ENCODE measurements at places on chromosomes 5 and 9. TPM values are rescaled to one million over a fixed set of nuclear protein-coding genes. Genes with fewer than 3 reads are reported as not detected.

- no peak for DNase-seq
- no peaks in the 10 kb centered on the region for H3K4me1 ChIP-seq
- H3K27me3 ChIP-seq, result peaks cover 2% of the 10 kb centered on the region
- no peaks in the 10 kb centered on the region for H3K36me3 ChIP-seq
- no peak overlapping the region for H3K27ac ChIP-seq
Observed at GRCh38 chr9:16625811-16626210, 244.7 kb downstream of the BNC2 start.

DNA sequence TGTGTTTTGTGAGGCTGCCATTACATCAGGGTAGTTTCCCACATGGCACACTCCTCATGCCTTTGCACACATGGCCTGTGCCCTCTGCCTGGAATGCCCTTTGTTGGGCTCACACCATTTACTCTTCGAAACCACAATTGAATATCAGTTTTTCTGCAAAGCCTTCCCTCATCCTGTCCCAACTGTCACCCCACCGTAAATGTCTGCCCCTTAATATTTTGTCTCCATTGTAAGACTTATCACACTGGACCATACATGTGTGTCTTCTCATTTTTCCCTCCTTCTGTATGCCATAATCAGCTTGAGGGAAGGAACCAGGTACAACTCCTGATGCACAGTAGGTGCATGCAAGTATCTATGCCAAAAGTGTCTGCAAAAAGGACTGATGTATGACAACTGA, 62.7 kb upstream of the TMEM252 start:
- H3K27ac ChIP-seq, result no peak overlapping the region
- H3K4me1 ChIP-seq, result no peaks in the 10 kb centered on the region
- H3K36me3 ChIP-seq, result no peaks in the 10 kb centered on the region
- no peak overlapping the region for H3K4me3 ChIP-seq
- H3K27me3 ChIP-seq, result no peaks in the 10 kb centered on the region

DNA sequence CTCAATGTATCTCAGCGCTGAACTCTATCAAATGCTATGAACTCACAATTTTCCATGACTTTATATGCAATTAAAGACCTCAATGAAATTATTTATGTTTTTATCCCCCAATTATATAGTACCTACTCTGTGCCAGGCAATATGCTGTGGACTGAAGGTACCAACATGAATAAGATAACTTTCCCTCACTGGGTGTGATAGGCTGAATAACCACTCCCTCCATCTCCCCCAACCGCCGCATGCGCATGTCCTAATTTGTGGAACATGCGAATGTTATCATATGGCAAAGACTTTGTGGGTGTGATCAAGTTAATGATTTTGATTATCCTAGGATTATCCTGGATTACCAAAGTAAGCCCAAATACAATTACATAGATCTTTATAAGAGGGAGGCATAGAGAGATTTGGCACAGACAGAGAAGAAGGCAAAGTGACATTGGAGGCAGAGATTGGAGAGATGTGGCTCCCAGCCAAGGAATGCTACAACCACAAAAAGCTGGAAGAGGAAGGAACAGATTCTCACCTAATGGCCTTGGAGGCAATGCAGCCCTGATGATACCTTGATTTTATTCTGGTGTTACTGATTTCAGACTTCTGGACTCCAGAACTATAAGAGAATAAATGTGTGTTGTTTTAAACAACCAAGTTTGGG, 149.1 kb upstream of the VCAN start:
- no peaks in the 10 kb centered on the region for H3K27me3 ChIP-seq
- H3K4me3 ChIP-seq, result no peak overlapping the region
- H3K4me1 ChIP-seq, result no peaks in the 10 kb centered on the region
- DNase-seq, result no peak
- H3K27ac ChIP-seq, result no peak overlapping the region

DNA sequence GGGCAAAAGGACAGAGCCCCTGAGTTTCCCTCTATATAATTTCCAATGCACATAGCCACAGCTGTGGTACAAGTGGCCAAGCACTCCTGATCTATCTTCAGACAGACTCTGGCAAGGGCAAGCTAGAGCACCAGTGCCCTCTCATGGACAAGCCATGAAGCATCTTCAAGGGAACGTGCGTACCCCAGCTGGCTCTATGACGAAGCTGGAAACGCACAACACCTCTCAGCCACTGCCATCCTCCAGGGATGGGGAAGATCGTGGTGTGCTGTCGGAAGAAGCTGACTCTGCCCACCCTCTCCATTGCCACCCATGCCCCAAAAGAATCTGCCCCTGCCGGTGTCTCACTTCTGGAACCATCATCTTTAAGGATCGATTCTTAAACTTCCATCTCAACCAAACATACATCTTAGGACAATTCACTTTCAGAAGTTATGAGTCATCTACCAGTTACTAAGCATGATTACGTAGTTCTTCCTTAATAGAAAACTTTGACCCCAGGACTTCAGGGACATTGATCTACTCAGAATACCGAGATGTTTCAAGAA, 482.9 kb downstream of the AGTPBP1 start:
- no peak overlapping the region for H3K27ac ChIP-seq
- H3K36me3 ChIP-seq, result no peaks in the 10 kb centered on the region
- no peaks in the 10 kb centered on the region for H3K27me3 ChIP-seq
- H3K4me3 ChIP-seq, result no peak overlapping the region
- H3K4me1 ChIP-seq, result no peaks in the 10 kb centered on the region

GRCh38 chr9:136703276-136703860, 9.0 kb upstream of the DIPK1B start:
- H3K4me1 ChIP-seq, result no peaks in the 10 kb centered on the region
- H3K27me3 ChIP-seq, result no peaks in the 10 kb centered on the region
- H3K4me3 ChIP-seq, result no peak overlapping the region

DNA sequence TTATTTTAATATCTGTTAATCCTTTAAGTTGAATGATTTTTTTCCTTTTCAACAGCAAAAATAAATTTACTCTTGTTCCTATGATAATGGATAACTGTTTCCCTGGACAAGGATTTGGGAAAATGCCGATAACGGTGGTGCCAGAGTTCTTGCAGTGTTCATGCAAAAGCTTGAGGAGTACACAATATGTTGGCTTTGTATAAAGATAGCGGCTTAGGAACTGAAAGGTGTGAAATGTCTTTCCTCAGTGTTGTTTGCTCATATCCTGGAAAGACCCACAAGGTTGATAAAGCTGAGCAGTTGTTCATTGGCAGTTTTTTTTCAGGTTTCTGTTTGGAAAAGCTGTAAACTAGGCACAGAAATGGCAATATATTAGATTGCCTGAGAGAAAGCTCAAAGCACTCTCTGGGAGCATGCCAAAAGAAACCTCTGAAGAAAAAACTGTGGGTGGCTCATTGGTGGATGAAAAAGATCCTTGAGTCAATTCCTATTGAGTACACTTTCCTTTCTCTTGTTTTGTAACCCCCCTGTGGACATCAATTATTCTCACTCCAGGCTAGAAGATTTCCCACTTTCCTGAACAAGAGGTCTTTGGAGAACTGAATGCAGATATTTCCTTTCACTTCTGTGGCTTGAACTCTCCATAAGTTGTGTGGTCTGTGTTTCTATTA, 117.2 kb upstream of the RGMB start:
- H3K27ac ChIP-seq, result no peak overlapping the region
- H3K27me3 ChIP-seq, result no peaks in the 10 kb centered on the region
- H3K36me3 ChIP-seq, result no peaks in the 10 kb centered on the region
- DNase-seq, result no peak
- H3K4me1 ChIP-seq, result no peaks in the 10 kb centered on the region

GRCh38 chr9:1267581-1267980, 217.4 kb downstream of the DMRT2 start:
- H3K27me3 ChIP-seq, result no peaks in the 10 kb centered on the region
- H3K4me1 ChIP-seq, result no peaks in the 10 kb centered on the region
- no peak for DNase-seq
- no peak overlapping the region for H3K27ac ChIP-seq
- H3K36me3 ChIP-seq, result no peaks in the 10 kb centered on the region
- no peak overlapping the region for H3K4me3 ChIP-seq

DNA sequence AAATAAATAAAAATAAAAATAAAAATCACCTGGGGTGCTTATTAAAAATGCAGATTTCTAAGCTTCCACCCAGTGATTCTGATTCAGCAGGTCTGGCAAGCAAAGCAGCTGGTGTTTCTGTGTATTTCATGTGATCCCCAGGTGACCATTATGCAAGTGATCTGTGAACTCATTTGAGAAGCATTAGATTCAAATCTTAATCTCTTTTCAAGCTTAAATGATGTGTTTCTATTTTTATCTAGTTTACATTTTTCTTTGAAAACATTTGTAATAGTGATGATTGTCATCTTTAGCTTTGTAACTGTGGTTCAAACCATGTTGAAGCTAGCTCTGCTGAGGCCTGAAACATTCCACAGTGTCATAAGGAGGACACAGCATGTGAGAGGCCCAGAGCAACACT, 804.8 kb upstream of the ZNF608 start:
- no peak overlapping the region for H3K4me3 ChIP-seq
- DNase-seq, result no peak
- H3K36me3 ChIP-seq, result no peaks in the 10 kb centered on the region
- peaks cover 4% of the 10 kb centered on the region for H3K4me1 ChIP-seq

DNA sequence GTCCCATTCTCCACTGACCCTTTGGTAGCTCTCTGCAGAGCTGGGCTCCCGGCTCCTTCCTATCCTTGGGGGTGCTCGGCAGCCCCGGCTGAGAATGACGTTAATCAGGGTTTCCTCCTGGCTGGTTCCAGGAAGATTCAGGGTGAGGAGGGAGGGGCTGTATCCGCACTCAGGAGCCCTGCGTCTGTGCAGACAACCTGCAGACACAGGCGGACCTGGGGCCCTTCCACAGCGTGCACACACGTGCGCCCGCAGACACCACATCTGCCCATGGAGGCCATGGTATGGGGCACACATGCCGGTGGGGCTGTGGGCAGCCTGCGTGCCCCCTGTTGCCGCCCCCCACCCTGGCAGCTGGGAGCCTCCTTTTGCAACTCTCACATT, 66.6 kb upstream of the RNU6ATAC start:
- H3K27ac ChIP-seq, result peak overlapping the region; percentile 22
- H3K27me3 ChIP-seq, result no peaks in the 10 kb centered on the region
- H3K4me3 ChIP-seq, result no peak overlapping the region
- DNase-seq, result no peak
- no peaks in the 10 kb centered on the region for H3K36me3 ChIP-seq
- H3K4me1 ChIP-seq, result peaks cover 15% of the 10 kb centered on the region

- H3K27ac ChIP-seq, result no peak overlapping the region
- DNase-seq, result peak; percentile 42
- H3K4me1 ChIP-seq, result no peaks in the 10 kb centered on the region
- H3K36me3 ChIP-seq, result no peaks in the 10 kb centered on the region
- H3K27me3 ChIP-seq, result no peaks in the 10 kb centered on the region
Observed at GRCh38 chr9:107158321-107158720, 124.8 kb upstream of the RAD23B start.

DNA sequence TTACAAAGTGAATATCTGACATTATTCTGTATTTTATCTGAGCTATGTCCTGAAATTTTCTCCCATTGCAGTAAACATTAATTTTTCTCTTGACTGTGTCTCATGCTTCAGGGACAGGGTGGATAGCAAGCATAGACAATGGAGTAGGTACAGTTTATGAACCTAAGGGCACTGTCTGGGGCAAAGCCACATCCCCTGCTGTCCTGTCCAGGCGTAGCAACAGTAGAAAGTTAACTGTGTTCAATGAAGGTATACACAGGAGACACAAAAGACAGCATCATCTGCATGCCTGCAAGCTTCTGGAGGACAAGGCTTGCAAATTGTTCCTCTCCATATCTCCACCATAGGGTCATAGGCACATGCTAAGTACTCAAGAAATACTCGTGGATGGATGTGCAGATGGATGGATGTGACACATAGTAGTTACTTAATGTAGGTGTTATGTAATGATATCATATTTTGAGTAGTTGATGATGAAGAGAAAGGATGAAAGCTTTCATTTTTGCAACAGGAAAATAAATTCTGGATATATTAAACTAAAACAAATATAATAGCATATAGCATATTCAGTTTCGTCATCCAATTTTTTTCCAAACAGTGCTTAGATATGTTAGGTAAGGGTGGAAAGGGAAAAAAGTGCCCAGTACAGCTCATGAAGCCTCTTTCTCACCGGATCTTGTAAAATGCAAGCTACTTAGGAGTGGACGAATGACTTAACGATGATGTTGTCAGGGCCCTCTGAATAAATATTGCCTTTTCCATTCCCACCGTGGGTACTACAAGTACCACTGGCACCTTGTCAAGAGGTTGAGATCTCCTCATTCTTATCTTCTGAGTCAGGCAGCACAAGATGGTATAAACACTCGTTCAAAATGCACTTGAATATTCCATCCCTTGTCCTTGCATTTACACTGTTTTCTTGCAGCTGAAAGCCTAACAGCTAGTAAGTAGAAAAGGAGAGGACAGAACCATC, 19.9 kb upstream of the ZSWIM6 start:
- H3K27ac ChIP-seq, result no peak overlapping the region
- no peak overlapping the region for H3K4me3 ChIP-seq
- no peaks in the 10 kb centered on the region for H3K27me3 ChIP-seq
- no peaks in the 10 kb centered on the region for H3K4me1 ChIP-seq

DNA sequence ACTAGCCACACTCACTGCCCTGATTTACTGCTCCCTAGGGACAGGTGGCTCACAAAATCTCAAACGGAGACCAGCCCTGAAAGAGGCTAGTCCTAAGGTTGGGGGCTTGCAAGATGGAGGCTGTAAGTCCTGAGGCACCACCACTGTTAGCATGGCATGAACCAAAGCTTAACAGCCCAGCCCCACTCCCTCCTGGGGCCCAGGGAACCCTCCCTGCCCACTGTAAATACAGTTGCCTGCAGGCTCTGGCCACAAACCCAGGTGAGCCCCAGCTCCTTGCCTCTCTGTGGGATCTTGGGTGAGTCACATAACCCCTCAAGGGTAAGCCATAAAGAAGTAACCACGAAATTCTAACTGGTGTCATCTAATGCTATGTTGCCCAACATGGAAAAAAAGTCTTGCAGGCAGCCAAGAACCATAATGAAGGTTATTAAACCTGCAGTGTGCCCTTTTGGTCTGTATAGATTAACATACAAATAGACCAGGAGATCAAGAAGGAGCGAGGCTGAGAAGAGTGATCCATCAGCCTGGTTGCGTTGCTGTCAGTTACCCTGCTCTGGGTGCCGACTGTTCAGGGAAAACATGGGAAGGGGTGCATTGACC, 1.7 kb upstream of the POMT1 start:
- peaks cover 9% of the 10 kb centered on the region for H3K36me3 ChIP-seq
- no peak overlapping the region for H3K4me3 ChIP-seq
- H3K27me3 ChIP-seq, result no peaks in the 10 kb centered on the region
- H3K27ac ChIP-seq, result peak overlapping the region; percentile 56

GRCh38 chr5:54859316-54859715, 126.1 kb downstream of the ESM1 start:
- H3K36me3 ChIP-seq, result no peaks in the 10 kb centered on the region
- no peak for DNase-seq
- no peaks in the 10 kb centered on the region for H3K27me3 ChIP-seq
- H3K4me3 ChIP-seq, result no peak overlapping the region
- no peak overlapping the region for H3K27ac ChIP-seq
- no peaks in the 10 kb centered on the region for H3K4me1 ChIP-seq

GRCh38 chr5:174057206-174057605, 11.7 kb downstream of the NSG2 start:
- H3K27me3 ChIP-seq, result no peaks in the 10 kb centered on the region
- H3K36me3 ChIP-seq, result no peaks in the 10 kb centered on the region
- H3K4me3 ChIP-seq, result no peak overlapping the region
- H3K4me1 ChIP-seq, result no peaks in the 10 kb centered on the region
- DNase-seq, result no peak

- no peaks in the 10 kb centered on the region for H3K36me3 ChIP-seq
- H3K27ac ChIP-seq, result no peak overlapping the region
- no peaks in the 10 kb centered on the region for H3K4me1 ChIP-seq
- no peaks in the 10 kb centered on the region for H3K27me3 ChIP-seq
- DNase-seq, result no peak
Observed at GRCh38 chr5:157214861-157215513, 34.3 kb downstream of the ITK start.

PAX5 gene
- polyA plus RNA-seq, result 1.1 TPM

NRARP gene
- 12.6 TPM for polyA plus RNA-seq

ADAMTS19 gene
- 2.5 TPM for polyA plus RNA-seq

IFNA2 gene
- polyA plus RNA-seq, result not detected

OR1N1 gene
- not detected for polyA plus RNA-seq

FOXD4L6 gene
- not detected for polyA plus RNA-seq

LHX6 gene
- polyA plus RNA-seq, result 1.1 TPM

CCDC192 gene
- 0.07 TPM for polyA plus RNA-seq
